Activated naive CD8-positive, alpha-beta T cell treated with anti-CD3 and anti-CD28 coated beads, Interleukin-2, amount 10 ng/mL, durations not matched to agents 7 days and 5 days (primary cell): ENCODE measurements at places on chromosomes 3 and 15.
A peak's percentile ranks its signal among the peaks of the same experiment; 100 is the strongest.

GRCh38 chr15:101159096-101159935, 92.5 kb downstream of the CHSY1 start:
- peak overlapping the region; percentile 56 for H3K27ac ChIP-seq
- DNase-seq = no peak
- peaks cover 20% of the 10 kb centered on the region for H3K4me1 ChIP-seq

DNA sequence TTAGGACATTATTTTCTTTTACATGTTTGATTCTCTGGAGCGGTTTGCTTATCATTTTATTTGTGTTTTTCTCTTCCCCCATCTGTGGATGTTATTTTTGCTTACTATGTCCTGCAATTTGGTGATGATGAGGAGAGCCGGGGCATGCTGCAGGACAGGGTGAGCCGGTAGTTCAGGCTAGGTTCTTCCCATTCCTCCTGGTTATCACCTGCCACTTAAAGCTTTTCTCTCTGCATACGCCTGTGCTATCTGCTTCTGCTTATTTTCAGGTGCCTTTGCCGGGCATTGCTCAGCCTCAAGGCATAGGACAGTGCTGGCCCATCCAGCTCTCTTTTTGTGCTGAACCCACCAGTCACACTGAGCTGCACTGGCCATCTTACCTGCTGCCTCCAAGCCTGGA, 85.8 kb downstream of the MCTP2 start:
- H3K27me3 ChIP-seq = no peaks in the 10 kb centered on the region
- peaks cover 9% of the 10 kb centered on the region for H3K4me1 ChIP-seq
- no peak overlapping the region for H3K27ac ChIP-seq
- no peak overlapping the region for H3K4me3 ChIP-seq
- DNase-seq = no peak
- peaks cover 46% of the 10 kb centered on the region for H3K36me3 ChIP-seq

GRCh38 chr3:127817406-127817841, 4.9 kb downstream of the MGLL start:
- H3K36me3 ChIP-seq = no peaks in the 10 kb centered on the region
- no peak overlapping the region for H3K4me3 ChIP-seq
- peaks cover 2% of the 10 kb centered on the region for H3K4me1 ChIP-seq
- H3K27me3 ChIP-seq = peaks cover 50% of the 10 kb centered on the region

- H3K27ac ChIP-seq = peak overlapping the region; percentile 77
- no peaks in the 10 kb centered on the region for H3K27me3 ChIP-seq
- DNase-seq = no peak
- peaks cover 18% of the 10 kb centered on the region for H3K36me3 ChIP-seq
- peak overlapping the region; percentile 46 for H3K4me3 ChIP-seq
- H3K4me1 ChIP-seq = peaks cover 37% of the 10 kb centered on the region
These were observed 134.2 kb upstream of the SATB1 start for GRCh38 chr3:18559331-18559842.

GRCh38 chr3:48739955-48740823, 23.2 kb upstream of the IP6K2 start:
- H3K4me3 ChIP-seq = no peak overlapping the region
- no peak overlapping the region for H3K27ac ChIP-seq
- peak; percentile 67 for DNase-seq

- H3K4me1 ChIP-seq = no peaks in the 10 kb centered on the region
- H3K27me3 ChIP-seq = no peaks in the 10 kb centered on the region
- H3K36me3 ChIP-seq = no peaks in the 10 kb centered on the region
- DNase-seq = no peak
- H3K27ac ChIP-seq = no peak overlapping the region
These were observed 367.3 kb downstream of the OCA2 start for GRCh38 chr15:27731776-27732175.

GRCh38 chr3:160393346-160394008, 5.5 kb downstream of the IFT80 start:
- peaks cover 28% of the 10 kb centered on the region for H3K4me1 ChIP-seq
- H3K27me3 ChIP-seq = no peaks in the 10 kb centered on the region
- H3K27ac ChIP-seq = no peak overlapping the region
- H3K36me3 ChIP-seq = peaks cover 13% of the 10 kb centered on the region
- DNase-seq = no peak
- no peak overlapping the region for H3K4me3 ChIP-seq

DNA sequence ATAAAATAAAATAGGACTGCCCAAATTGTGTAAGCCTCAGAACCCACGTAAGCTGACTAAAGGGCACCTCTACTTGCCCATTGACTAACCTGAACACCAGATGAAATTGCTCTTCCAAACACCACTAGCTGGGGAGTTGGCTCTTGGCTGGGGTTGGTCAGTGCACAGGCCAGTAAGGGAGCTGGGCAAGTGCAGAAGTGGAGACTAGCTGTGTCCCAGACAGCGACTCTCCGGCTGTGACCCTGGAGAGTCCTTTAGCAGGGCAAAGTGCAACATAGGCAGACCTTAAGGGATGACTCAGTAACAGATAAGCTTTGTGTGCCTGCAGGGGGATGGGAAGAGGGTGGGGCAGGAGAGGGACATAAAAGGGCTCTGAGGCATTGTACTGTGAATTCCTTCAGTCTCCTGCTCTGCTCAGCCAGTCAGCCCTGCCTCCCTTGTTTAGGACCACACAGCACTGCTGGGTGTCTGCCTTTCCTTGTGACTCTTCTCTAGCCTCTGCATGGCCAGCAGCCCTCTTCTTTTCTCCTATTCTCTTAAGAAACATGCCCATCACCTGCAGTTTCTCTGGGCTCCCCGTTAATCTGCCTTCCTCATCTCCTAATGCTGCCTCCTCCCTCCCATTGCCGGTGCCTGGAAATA, 13.2 kb downstream of the NR1I2 start:
- H3K4me1 ChIP-seq = no peaks in the 10 kb centered on the region
- DNase-seq = no peak
- no peaks in the 10 kb centered on the region for H3K36me3 ChIP-seq
- no peak overlapping the region for H3K27ac ChIP-seq
- no peak overlapping the region for H3K4me3 ChIP-seq

GRCh38 chr3:3618623-3619022, 180.6 kb upstream of the LRRN1 start:
- no peak overlapping the region for H3K4me3 ChIP-seq
- no peak overlapping the region for H3K27ac ChIP-seq
- DNase-seq = no peak
- no peaks in the 10 kb centered on the region for H3K36me3 ChIP-seq
- peaks cover 2% of the 10 kb centered on the region for H3K27me3 ChIP-seq

DNA sequence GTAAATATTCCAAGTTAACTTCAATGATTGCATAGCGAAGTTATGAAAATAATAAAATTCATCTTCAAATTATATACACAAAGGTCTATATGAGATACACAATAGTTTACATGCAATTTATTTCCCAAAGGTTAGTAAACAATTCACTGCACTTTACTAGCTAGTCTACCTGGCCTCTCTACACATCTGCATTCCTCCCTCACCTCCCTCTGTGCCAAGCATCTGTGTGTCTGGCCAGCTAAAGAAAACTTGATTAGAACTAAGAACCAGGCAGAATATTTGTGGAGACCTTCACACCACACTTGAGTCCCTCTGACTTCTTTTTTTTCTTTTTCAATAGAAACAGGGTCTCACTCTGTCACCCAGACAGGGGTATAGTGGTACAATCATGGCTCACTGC, 61.4 kb downstream of the LRRFIP2 start:
- no peak overlapping the region for H3K4me3 ChIP-seq
- H3K27ac ChIP-seq = no peak overlapping the region
- H3K4me1 ChIP-seq = no peaks in the 10 kb centered on the region
- no peaks in the 10 kb centered on the region for H3K27me3 ChIP-seq

GRCh38 chr15:57609805-57610529, 18.3 kb downstream of the MYZAP start:
- no peak overlapping the region for H3K4me3 ChIP-seq
- no peaks in the 10 kb centered on the region for H3K36me3 ChIP-seq
- H3K27me3 ChIP-seq = peaks cover 19% of the 10 kb centered on the region
- H3K4me1 ChIP-seq = no peaks in the 10 kb centered on the region
- no peak for DNase-seq
- H3K27ac ChIP-seq = no peak overlapping the region

DNA sequence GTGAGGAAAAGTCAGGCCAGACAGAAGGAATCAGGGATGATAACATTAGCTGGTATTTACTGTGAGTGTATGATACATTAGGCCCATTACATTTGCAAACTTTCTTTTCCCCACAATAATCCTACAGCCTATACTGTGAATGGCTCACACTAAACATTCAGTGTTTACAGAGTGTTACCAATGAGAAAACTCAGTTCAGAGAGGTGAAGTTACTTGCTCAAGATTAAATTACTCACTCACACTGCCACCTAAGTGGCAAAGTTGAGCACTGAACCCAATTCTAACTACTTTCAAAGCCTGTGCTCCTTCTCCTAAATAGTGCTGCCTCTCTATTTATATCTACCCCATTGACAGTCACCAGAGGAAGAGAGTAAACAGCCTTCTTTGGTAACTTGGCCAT, 8.5 kb downstream of the XPC start:
- peaks cover 14% of the 10 kb centered on the region for H3K4me1 ChIP-seq
- no peak for DNase-seq
- H3K27me3 ChIP-seq = no peaks in the 10 kb centered on the region
- peaks cover 41% of the 10 kb centered on the region for H3K36me3 ChIP-seq
- H3K4me3 ChIP-seq = no peak overlapping the region

DNA sequence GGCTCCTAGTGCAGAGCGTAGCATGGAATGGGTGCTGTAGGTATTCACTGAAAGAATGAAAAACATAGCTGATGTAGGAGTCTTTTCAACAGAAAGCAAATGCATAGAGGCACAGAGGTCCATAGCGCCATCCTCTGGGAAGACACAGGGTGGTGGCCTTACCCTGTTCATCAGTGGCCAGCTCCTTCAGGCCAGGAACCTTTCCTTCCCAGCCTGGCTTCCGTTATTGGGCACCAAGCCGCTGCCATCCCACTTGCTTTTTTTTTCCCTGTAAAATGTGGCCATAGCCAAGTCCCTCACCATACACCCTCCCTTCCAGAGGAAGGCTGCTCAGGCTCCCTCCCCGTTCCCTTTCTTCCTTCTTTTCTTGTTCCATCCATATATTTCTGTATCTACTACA, 118.1 kb downstream of the ZNF621 start:
- H3K4me1 ChIP-seq = no peaks in the 10 kb centered on the region
- H3K4me3 ChIP-seq = no peak overlapping the region
- H3K36me3 ChIP-seq = no peaks in the 10 kb centered on the region
- peaks cover 4% of the 10 kb centered on the region for H3K27me3 ChIP-seq

DNA sequence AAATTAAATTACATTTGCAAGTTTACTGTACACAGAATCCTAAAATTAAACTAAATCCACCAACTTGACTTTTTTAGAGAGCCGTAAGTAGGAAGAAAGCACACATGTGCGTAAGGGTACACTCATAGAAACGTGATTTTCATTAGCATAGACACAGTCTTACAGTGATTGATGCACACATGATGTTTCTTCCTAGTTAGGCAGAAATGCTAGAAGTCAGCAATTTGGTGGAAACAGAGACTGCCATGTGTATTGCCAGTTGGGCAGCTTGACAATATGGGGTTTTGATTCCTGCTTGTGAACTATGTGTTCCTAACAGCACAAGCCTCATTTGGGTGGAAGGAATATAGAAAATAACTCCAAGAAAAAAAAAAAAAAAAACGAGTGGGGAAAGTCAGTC, 878.5 kb downstream of the ROBO1 start:
- H3K27me3 ChIP-seq = no peaks in the 10 kb centered on the region
- no peaks in the 10 kb centered on the region for H3K36me3 ChIP-seq
- DNase-seq = no peak
- no peak overlapping the region for H3K4me3 ChIP-seq
- H3K27ac ChIP-seq = no peak overlapping the region
- peaks cover 3% of the 10 kb centered on the region for H3K4me1 ChIP-seq

DNA sequence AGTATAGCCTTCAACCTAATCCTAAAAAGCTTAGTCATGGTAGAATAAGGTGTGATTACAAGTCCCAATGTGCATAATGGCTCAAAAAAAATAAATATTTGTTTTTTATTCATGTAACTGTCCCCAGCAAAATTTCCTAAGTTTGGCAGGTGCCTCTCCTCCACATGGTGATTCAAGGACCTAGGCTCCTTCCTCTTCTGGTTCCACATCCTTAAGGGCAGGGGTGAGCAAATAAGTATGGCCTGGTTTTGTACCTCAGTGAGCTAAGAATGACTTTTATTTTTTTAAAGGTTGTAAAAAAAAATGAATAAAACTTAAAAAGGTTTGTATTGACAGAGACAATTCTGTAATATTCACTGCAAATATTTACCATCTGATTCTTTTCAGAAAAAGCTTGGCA, 343.5 kb upstream of the UBE2E2 start:
- no peaks in the 10 kb centered on the region for H3K4me1 ChIP-seq
- no peak overlapping the region for H3K27ac ChIP-seq
- H3K27me3 ChIP-seq = peaks cover 2% of the 10 kb centered on the region

- DNase-seq = peak; percentile 62
- no peaks in the 10 kb centered on the region for H3K36me3 ChIP-seq
- peaks cover 38% of the 10 kb centered on the region for H3K4me1 ChIP-seq
- H3K4me3 ChIP-seq = peak overlapping the region; percentile 98
- H3K27ac ChIP-seq = peak overlapping the region; percentile 95
- H3K27me3 ChIP-seq = no peaks in the 10 kb centered on the region
These were observed 818 bp downstream of the SLC4A7 start for GRCh38 chr3:27483117-27484014.

DNA sequence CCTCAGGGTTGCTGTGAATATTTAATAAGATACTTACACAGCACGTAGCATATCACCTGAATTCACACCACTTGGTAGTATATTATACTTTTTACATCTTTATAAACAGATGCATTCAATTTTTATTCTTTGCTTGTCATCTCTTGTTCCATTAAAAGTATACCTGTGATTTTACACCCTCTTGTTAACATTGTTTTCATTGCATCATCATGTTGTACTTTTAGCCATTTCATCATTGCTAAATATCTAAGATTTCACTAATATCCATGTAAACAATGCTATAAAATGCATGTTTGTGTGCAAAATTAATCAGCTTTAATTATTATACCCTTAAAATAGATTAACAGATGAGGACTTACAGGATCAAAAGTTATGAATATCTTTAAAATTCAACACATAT, 155.3 kb downstream of the MEX3B start:
- no peak overlapping the region for H3K27ac ChIP-seq
- H3K27me3 ChIP-seq = peaks cover 1% of the 10 kb centered on the region
- no peaks in the 10 kb centered on the region for H3K36me3 ChIP-seq
- H3K4me1 ChIP-seq = no peaks in the 10 kb centered on the region

- H3K4me1 ChIP-seq = peaks cover 14% of the 10 kb centered on the region
- H3K27ac ChIP-seq = no peak overlapping the region
- H3K36me3 ChIP-seq = no peaks in the 10 kb centered on the region
- H3K27me3 ChIP-seq = peaks cover 49% of the 10 kb centered on the region
- H3K4me3 ChIP-seq = no peak overlapping the region
These were observed 64.5 kb downstream of the SMAD6 start for GRCh38 chr15:66766282-66767230.

DNA sequence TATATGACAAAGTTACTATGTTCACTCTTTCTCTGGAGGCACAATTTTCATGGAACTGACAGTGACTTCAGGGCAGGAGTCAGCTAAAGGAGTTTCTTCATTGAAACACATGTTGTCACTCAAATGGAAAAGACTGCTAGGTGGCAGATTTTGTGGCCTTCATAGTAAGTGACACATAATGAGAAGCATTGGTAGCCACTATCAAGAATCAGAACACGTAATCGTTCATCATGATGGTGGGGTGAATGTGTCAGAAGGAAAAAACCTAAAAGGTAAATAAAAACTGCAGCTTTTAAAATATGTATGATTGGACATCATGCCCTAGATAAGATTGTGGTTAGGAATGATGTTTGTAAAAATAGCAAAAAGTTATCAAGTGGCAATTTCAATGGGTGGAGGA, 1491.0 kb downstream of the SI start:
- no peaks in the 10 kb centered on the region for H3K36me3 ChIP-seq
- H3K27me3 ChIP-seq = no peaks in the 10 kb centered on the region
- no peaks in the 10 kb centered on the region for H3K4me1 ChIP-seq

GRCh38 chr3:52983336-52983807, 62.5 kb downstream of the SFMBT1 start:
- DNase-seq = peak; percentile 63
- H3K27me3 ChIP-seq = no peaks in the 10 kb centered on the region
- H3K4me1 ChIP-seq = peaks cover 32% of the 10 kb centered on the region

- no peaks in the 10 kb centered on the region for H3K36me3 ChIP-seq
- no peak overlapping the region for H3K27ac ChIP-seq
These were observed 26.4 kb upstream of the KBTBD12 start for GRCh38 chr3:127888564-127889107.
